ENCODE measurements at places on chromosomes 11 and 22.
A peak's percentile ranks its signal among the peaks of the same experiment; 100 is the strongest.

DNA sequence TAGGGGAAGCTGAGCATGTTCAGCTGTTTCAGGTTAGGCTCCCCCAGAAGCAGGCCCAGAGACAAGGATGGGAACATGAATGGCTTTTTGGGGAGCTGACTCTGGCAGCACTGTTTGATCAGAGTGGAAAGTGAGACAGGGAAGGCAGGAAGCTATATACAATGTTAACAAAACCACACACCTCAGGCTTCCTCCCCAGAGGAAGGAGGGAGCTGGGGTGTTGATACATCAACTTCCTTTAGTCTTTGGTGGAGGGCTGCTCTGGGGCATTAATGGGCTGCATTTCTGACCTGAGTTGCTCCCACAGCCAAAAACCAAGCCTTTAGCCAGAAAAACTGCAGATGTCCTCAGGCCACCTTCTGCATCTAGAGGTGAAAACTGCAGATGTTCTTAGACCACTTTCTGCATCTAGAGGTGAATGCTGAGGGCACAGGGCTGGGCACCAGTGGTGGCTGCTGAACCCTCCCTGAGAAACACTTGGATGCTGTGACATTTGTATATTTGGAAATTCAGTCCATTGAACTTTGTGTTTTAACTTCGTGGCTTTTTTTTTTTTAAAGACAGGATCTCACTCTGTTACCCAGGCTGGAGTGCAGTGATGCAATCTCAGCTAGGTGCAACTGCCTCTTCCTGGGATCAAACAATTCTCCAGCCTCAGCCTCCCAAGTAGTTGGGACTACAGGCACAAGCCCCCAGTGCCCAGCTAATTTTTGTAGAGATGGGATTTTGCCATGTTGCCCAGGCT lies 49.9 kb downstream of the KIAA1671 start:
- DNase-seq: no peak

- DNase-seq: no peak
Observed at GRCh38 chr11:121914508-121915059, 201.4 kb downstream of the BLID start.

DNA sequence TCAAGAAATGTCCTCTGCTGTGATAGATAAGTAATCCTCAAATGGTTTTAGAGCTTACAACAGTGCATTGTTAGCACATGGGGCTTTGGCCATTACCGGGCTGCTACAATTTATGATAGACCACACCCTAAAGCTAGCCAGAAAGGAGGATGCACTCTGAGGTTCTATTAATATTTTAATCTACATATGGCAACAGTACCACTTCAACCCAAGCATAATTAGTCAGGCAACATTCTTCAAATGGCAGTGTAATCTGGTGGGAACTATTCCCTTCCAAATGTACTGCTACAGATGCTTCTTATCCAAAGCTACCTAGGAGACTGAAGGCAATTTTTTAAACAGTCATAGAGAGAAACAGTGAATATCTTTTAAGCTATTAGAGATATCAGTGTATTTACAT lies 697.6 kb downstream of the KCNA4 start:
- no peak for DNase-seq

DNA sequence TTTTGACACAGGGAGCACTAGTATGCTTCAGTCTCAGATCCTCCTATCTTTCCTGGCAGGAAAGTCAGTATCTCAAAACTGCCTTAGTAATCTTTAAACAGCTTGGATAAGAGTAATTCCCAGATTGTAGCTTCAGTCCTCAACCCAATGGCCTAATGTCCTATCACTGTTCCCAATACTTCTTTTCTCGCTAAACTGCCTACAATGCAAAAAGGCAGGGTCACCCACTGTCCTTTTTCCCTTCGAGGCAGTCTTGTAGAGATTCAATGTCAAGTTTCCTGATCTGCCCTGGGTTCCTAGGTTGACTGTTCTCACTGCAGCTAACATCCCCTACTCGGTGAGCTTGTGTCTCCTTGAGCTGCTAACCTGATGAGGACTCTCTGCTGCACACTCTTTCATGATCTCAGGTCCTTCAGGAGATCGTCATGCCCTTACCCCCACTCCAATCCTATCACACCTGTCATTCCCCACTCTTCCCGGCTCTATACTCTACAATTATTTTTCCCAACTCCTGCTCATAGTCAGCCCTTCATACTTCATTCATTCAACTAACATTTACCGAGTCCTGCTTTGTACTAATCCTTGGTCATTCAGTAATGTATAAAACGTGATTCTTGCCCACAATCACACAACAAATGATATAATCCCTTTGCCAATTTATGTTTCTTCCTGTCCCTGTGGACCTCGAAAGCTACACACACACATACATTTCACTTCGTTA lies 904 bp downstream of the C2CD3 start:
- no peak for DNase-seq

DNA sequence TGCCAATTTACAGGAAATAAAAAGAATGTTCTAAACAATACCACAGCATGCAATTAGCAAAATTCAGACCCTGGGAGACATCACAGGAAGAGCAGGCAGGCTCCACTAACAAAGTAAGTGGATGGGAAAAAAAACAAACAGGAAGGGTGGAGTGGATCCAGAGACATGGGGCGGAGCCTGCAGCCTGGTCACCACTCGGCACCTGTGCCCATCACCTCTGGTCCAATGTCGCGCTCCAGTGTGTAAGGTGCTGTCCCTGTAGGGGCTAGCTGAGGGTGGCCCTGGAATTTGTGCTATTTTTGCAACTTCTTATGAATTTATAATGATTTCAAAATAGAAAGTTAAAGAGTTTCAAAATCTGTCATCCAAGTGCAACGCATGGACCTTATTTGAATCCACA lies 11.0 kb upstream of the MOB2 start:
- DNase-seq: no peak

DNA sequence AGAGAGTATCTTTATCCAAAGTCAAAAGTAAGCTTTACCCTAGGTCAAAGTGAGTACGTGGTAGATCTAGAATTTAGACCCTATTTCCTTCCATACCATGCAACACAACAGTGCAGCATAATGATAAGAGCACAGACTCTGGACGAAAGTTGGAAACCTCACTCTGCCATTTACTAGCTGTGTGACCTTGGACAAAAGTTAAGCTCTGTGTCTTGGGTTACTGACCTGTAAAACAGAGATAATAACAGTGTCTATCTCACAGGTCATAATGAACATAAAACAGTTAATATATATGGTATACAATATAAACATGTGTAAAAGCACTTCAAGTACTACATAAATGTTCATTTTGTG lies 13.6 kb upstream of the CHRNA10 start:
- no peak for DNase-seq

DNA sequence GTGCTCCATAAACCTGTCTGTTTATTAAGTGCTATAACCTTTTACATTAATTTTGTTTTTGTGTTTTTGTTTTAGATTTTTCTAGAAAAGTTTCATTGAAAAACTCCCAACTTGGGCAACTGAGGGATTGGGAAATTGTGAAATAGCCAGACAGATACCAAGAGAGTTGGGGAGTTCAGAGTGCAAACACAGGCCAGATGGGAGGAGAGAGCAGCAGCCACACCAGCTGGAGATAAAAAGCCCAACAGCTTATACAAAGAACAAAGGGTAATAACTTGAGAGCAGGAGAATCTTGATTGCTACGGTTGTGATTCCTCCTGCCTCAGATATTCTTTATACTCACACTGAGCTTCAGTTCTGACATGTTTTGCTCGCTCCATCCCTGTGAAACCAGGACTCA lies 1642.2 kb downstream of the LRRC4C start:
- no peak for DNase-seq

- DNase-seq: no peak
Observed at GRCh38 chr22:27220339-27220738, 563.0 kb downstream of the MIAT start.

- DNase-seq: no peak
Observed at GRCh38 chr11:105968021-105968697, 53.9 kb downstream of the MSANTD4 start.

GRCh38 chr11:70769106-70769505 lies 370.8 kb downstream of the CTTN start:
- DNase-seq: peak; percentile 64

GRCh38 chr22:29078036-29078868 lies 5.4 kb downstream of the KREMEN1 start:
- DNase-seq: no peak

DNA sequence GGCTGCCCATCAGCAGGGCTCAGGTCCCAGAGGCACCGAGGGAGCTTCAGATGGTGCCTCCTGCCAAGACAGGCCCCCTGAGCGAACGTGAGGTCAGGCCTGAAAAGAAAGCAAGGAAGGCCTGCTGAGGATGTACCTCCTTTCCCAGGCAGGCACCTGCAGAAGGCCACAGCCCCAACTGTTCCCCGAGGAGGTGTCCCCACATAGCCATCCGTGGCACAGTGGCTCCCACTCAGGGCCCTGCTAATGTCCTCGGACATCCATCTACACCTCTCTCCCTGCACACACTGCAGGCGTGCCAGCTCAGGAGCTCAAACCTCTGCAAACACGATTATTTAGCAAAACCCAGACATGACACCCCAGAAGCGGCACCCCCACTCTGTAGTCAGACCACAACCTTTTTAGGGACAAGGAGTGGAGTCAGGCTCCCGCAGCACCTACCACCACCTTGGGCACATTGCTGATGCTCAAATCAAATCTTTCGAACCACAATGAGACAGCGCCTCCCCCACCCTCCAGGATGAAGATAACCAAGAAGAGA lies 36.9 kb downstream of the SHANK2 start:
- DNase-seq: no peak

DNA sequence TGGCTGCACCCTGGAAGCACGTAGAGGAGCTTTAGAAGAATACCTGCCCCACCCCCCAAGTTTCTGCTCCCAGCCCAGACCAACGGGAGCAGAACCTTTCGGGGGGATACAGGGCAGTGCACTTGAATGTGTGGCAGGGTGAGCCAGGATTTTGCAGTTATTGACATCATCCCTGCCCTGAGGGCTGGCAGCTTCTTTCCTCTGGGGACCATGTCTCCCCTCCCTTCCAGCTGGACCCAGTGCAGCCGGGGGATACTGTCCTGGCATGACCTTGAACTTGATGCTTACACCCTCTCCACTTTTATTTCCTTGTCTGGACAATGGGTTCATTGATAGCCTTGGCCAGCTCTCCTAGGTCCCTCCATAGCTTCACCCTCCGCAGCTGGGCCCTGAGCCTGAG lies 4.1 kb upstream of the CABP7 start:
- no peak for DNase-seq

DNA sequence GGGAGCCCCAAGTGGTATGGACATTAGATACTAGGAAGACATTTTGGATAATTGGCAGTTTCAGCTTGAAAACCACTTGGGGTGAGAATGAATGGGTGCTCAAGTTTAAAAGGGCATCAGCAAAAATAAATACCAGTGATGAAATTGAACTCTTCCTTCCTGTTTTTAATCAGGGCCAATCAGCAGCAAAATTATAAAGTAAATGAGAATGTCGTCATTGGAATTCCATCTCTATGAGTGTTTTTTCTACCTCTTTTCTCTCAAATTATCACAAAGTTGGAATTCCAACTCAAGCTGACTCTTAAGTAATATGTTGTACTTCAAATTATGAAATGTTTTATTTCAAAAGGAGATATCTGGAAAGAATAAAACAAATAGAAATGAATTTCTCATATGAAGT lies 730.6 kb downstream of the METTL15 start:
- DNase-seq: no peak

DNA sequence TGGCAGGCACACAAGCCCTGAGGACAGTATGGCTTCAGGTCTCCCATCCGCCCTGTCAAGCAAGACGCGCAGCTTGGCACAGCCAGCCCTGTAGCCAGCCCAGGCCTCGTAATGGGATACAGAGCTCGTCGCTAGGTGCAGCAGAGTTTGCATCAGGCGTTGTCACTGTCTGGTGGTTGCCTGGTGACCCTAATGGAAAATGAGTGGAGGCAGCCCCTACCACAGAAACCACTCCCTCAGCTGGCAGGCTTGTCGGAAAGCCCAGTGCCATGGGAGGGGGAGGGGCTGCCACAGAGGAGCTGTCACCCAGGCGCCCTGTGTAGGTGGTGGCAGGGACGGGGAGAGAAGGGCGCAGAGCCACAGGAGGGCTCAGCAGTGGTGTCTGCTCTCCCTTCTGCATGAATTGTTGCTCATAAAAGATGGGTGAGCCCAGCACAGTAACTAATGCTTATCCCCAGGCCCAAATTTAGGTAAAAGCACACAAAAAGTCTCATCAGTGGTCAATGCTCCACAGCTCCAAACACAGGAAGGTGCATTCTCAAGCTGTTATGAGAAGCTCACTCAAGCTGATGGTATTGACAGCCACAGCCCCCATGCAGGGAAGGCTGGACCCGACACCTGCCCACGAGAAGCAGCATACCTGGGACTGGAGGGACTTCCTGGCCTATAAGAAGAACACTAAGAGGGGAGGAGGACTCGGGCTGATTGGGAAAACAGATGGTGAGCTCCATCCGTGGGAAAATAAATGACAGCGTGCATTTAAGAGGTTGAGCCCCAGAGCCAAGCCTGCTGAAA lies 164.6 kb downstream of the ETS1 start:
- no peak for DNase-seq

- DNase-seq: no peak
Observed at GRCh38 chr11:11262171-11262920, 90.7 kb downstream of the CSNK2A3 start.

- DNase-seq: no peak
Observed at GRCh38 chr22:50219800-50220602, 19.2 kb downstream of the SELENOO start.
